ENCODE measurements at places on chromosomes 2 and 18.

GRCh38 chr2:168687314-168687713 lies 115.1 kb upstream of the NOSTRIN start:
- DNase-seq = no peak

DNA sequence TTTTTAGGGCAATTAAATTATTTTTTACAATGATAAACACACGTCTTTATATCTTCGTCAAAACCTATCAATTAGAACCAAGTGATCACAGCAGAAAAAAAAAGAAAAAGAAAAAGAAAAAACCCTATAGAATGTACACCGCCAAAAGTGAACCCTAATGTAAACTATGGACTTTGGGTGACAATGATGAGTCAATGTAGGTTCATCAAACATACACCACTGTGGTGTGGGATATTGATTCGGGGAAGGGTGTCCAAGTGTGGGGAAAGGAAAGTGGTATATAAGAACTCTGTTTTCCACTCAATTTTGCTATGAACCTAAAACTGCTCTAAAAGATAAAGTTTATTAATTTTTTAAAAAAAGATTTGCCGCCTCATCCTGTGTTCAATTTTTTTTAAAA lies 85.1 kb downstream of the DYNC1I2 start:
- DNase-seq = no peak

DNA sequence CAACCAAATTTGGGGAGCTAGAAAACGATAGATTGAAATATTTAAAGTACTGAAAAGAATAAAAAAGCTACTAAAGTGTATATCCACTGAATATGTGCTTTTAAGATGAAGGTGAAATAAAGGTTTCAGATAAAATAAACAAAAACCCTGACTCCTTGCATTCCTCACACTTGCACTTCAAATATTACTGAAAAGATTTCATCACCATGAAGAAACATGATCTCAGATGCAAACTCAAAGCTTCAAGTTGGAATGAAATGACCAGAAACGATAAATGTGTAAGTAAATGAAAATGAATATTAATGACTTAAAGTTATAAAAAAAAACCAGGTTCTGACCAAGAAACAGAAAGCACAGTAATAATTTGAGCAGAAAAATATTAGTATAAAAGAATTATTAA lies 1246.0 kb upstream of the ACVR2A start:
- DNase-seq = no peak

GRCh38 chr2:33384599-33384961 lies 91.9 kb upstream of the RASGRP3 start:
- DNase-seq = no peak

GRCh38 chr2:10963155-10963554 lies 51.4 kb downstream of the KCNF1 start:
- DNase-seq = no peak

DNA sequence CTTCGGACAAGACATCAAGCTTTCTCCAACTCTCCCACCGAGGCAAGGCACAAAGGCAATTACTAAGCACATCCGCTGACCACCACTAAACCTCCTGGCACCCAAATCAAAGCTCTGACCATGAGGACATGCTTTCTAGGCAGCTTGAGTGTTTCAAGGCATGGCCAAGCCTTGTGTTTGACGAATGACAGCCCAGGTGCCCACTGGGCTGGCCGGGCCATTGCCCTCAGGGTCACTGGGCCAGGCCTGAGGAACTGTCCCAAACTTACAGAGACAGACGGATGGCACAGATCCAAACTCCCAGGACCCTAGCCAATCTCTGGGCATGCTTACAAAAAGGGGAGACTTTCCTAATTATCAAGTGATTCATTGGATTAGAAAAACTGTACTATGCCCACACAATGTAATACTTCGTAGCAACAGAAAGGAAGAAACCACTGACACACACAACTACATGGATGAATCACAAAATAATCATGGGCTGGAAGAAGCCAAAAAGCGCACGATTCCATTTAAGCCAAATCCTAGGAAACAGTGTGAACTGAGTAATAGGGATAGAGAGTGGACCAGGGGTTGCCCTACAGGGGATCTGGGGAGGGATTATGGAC lies 20.2 kb downstream of the CRACDL start:
- no peak for DNase-seq

GRCh38 chr2:113268621-113269360 lies 9.9 kb downstream of the PAX8 start:
- no peak for DNase-seq

- no peak for DNase-seq
Measured at GRCh38 chr2:74739129-74739528, 85.1 kb downstream of the SEMA4F start.

DNA sequence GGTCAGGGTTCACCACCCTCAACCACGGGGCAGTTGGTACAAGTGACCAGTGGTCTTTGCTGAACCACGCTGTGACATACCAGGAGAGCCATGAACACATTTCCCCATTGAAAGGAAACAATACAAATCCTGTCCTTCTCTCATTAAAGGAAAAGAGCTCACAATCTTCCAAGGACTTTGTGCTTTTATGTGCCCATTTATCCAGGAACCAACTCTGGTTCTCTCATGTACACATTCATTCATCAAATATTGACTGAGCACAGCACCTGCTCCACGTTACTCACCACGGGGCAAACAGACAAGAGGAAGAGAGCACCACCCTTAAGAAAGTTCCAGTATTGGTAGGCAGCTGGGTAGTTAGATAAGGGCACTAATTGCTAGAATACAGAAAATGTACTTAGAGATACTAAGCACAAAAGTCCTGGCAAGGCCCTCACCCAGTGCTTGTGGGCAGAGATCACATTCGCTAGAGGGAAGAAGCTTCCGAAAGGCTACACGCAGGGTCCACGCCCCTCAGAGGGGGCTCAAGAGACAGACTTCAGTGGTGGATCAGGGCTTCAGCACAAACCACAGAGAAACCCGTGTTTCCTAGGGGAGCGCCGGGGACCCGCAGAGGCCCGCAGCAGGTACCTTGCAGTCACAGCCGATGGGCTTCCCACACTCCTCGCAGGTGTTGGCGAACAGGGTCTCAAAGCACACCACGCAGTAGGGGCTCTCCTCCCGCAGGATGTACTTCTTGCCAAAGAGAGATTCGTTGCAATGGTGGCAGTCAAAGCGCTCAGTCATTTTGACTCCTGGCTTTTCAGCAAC lies 12.9 kb downstream of the FHL2 start:
- DNase-seq = no peak

DNA sequence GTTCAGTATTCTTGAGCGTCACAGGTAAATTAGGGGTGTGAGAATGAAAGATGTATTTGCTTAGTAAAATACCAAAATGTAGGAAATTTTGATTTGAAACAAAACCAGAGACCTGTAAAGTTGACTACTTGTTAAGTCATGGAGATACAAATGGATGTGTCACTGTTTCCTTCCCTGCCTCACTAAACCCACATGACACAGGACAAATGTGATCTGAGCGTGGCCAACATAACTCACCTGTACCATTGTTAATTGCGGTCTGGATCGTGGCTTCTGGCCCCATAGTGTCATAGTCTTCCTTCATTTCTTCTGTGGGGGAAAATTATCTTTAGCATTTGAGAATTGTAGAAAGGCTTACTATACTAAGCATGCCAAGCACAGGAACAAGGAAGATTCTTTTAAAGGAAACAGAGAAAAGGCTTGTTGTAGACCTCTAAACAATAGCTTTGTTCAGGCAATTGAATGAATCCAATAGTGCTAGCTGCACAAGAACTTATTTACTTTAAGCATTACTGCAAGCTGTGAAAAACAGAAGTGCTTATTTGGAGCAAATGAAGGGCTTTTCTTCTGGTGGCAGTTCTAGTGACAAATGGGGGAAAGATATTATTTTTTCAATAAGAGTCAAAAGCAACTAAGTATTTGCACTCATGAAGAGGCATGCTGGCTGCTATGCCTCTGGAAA lies 95.2 kb downstream of the ZEB2 start:
- no peak for DNase-seq

DNA sequence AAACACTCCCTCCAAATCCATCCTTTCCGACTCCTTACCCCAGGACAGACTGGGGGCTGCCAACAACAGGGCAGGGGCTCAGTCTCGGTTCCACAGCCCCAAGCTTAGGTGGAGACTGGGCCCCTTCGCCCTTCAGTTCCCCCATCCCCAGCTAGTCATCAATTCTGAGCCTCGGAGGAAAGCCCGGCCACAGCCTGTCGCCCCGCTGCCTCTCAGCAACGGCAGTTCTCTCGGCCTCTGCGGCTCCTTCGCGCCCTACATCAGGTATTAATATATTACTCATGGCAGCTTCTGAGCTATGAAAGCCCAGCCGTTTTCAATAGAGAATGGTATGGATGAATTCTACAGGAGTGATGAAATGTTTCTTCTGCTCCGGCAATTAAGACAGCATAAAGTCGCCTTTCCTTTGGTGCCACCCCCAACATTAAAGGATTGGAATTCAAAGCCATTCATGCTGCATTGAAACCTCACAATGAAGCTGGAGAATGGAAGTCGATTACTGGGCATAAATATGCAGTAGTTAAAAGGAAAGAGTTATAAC lies 2.8 kb downstream of the HDAC4 start:
- no peak for DNase-seq

DNA sequence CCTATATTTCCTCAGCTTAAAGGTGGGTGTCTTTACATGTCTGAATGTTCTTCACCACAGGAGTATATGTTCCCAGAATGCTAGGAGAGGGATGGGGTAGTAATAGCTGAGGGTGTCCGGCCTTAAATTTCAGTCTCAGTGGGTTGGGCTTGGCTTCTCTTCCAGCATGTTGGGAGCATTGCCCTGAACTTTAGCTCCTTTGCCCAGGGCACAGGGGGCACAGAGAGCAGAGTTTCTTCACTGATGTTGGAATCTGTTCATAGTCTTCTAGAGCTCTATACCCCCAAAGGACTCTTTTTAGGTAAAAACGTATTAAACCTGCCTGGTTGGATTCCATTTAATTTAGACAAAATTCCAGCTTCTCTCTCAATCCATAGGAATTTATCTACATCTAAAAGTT lies 154.4 kb upstream of the GCFC2 start:
- DNase-seq = no peak

DNA sequence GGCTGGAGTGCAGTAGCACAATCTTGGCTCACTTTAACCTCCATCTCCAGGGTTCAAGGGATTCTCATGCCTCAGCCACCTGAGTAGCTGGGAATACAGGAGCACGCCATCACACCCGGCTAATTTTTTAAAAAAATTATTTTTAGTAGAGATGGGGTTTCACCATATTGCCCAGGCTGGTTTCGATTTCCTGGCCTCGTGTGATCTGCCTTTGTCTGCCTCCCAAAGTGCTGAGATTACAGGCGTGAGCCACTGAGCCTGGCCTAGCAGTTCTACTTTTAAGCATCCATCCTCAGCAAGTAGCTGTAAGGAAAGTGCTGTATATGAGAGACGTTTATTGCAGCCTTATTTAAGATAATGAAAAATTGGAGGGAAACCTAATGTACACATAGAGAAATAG lies 79.7 kb downstream of the ZDBF2 start:
- DNase-seq = no peak

DNA sequence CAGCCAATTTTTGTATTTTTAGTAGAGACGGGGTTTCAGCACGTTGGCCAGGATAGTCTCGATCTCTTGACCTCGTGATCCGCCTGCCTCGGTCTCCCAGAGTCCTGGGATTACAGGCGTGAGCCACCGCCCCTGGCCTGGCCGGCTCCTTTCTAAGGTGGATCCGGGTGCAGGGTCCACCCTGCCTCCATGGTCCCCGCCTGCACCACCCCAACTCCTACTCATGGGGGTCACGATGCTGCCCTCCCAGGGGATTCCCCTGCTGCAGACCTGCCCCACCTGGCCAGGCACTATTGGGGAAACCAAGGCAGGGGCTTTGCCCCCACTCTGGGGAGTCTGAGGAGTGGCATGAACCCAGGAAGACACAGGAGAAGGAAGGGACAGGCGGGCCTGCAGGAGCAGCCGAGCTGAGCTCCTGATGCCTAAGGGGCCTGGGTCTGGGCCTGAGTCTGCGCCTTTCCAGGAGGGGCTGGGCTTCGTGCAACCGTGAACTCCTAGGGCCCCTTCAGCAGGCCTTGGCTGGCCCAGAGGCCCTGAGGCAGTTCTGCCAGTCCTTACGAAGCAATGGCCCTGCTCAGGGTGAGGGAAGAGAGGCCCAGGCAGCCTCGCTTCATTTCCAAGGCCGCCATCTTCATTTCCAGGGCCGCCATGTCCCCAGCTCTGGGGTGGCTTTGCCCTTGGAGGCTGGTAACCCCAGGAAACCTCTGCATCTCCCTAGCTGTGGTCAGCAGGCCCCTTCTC lies 67.2 kb upstream of the SMAD7 start:
- no peak for DNase-seq

- DNase-seq = no peak
Measured at GRCh38 chr2:70009762-70010575, 48.5 kb upstream of the ASPRV1 start.

DNA sequence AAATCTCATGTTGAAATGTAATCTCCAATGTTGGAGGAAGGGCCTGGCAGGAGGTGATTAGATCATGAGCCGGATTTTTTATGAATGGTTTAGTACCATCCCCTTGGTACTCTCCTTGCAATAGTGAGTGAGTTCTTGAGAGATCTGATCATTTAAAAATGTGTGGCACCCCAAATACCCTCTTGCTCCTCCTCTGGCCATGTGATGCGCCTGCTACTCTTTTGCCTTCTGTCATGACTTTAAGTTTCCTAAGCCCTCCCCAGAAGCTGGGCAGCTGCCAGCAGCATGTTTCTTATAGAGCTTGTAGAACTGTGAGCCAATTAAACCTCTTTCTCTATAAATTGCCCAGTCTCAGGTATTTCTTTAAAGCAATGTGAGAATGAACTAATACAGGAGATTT lies 72.6 kb upstream of the FIGN start:
- DNase-seq = no peak

- no peak for DNase-seq
Measured at GRCh38 chr2:204365811-204366210, 179.5 kb upstream of the PARD3B start.

DNA sequence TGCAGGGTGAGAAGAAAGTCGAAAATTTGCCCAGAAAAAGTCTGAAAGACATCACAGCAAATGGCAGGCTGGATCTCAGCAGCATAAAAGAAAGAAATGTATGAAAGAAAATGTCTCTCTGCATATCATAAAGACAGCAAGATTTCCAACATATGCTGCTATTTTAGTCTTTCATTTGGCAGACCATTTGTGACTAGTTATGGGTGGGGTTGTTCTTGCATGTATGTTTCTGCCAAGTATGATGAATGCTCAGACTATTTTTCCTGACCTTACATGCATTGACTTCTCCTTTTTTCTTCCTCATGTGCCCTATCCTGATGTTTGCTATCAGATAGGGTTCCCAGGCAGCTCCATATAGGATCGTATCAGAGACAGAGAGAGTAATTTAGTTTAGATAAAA lies 58.5 kb upstream of the PARD3B start:
- DNase-seq = no peak

DNA sequence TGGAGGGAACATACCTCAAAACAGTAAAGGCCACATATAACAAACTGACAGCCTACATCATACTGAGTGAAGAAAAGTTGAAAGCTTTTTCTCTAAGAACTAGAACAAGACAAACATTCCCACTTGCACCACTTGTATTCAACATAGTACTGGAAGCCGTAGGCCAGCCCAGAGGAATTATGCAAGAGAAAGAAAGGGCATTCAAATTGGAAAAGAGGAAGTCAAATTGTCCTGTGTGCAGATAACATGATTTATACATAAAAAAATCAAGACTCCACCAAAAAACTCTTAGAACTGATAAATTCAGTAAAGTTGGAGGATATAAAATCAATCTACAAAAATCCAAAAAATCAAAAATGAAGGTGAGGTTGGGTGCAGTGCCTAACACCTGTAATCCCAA lies 8.0 kb upstream of the KDM3A start:
- no peak for DNase-seq
